Inflammatory macrophage treated with lipopolysaccharide for 1 hour (primary cell): ENCODE measurements at places on chromosomes 7 and 10.

GRCh38 chr7:127872122-127872521 is 159.1 kb downstream of the LRRC4 start:
- DNase-seq: no peak

DNA sequence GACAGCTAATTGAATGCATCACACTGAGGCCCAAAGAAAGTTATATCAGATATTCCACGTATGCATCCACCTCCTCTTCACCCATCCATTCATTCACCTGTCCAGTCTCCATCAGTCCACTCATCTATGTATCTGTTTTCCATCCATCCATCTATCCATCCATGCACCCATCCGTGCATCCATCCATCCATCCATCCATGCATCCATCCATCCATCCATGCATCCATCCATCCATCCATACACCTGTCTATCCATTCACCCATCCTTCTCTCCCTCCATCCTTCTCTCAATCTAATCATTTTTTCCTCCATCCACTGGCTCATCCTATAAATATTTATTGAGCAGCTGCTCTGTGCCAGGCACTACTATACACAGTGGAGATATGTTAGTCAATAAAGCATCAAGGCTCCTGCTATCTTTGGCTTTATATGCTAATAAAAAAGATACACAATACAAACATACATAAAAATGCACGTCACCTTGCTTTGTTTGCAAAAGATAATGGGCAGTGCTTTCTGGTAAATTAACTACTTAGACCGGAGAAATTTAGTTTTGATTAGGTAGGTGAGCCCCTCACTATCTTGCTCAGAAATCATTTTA is 442.0 kb upstream of the KLF6 start:
- no peak for DNase-seq

- DNase-seq: peak; percentile 42
These were observed 88.5 kb downstream of the ANKRD7 start for GRCh38 chr7:118312966-118313365.

- DNase-seq: peak; percentile 20
These were observed 81.4 kb upstream of the GJD4 start for GRCh38 chr10:35523670-35524225.

DNA sequence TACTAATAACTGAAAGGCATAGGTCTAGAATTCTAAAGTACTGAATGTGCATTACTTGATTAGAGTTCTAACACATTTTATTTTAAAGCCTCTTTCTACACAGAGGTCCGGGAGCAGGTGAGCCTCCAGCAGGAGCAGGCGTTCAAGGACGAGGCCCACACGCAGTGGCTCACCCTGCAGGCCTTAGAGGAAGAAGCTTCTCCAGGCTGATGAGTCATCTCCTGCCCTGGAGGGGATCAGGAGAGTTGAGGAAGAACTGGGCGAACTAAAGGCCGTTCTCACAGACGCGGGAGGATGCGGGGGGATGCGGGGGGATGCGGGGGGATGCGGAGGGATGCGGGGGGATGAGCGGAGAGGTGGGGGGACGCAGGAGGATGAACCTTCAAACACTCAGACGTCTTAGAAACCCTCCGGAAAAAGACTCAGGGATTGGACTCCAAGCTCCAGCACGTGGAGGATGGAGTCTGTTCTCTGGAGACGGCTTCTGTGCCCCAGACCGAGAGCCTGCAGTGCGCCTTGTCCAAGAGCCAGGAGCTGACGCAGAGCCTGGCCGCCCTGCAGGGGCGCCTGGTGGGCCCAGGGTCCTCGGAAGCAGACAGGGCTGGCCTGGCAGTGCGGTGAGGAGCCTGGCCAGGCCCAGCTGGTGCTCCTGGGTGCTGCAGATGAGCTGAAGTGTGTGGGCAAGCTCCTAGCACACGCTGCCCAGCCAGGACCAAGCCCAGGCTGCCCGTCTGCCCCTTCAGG is 433.7 kb upstream of the TPK1 start:
- DNase-seq: no peak

DNA sequence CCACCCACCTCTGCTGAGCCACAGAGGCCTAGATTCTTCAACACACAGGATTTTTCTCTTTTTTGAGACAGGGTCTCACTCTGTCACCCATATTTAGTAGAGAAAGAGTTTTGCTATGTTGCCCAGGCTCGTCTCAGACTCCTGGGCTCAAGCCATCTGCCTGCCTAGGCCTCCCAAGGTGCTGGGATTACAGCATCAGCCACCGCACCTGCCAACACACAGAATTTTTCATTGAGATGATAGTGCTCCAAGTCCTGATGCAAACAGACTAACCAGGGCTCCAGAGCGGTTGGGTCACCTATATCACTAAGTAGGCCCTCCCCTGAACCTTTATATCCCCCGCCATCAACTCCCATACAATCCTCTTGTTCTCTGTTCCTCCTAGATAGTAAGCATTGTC is 24.4 kb upstream of the ADRB1 start:
- no peak for DNase-seq

DNA sequence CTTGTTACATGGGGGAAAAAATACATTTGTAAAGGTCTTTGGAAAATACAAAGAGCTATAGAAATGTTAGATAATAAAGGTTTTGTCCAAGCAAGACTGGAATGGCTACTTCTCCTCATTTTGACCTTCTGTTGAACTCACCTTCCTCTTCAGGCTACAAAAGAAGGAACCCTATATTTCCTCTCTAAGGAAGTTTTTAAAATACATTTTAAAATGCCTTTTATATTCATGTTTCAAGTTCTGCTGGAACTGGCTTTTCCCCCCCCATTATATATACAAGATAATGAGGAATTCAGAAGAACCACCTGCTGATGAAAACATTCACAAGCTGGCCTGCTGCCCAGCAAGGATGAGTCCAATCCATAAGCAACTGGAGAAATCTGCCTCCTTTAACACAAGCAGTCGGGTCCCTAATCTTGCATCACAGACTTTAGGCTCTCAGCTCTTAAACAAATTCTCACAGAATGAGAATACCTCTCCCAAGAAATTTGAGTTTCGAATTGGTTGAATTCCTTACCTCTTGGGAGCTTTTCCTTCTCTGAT is 44.6 kb downstream of the MTERF1 start:
- DNase-seq: no peak

DNA sequence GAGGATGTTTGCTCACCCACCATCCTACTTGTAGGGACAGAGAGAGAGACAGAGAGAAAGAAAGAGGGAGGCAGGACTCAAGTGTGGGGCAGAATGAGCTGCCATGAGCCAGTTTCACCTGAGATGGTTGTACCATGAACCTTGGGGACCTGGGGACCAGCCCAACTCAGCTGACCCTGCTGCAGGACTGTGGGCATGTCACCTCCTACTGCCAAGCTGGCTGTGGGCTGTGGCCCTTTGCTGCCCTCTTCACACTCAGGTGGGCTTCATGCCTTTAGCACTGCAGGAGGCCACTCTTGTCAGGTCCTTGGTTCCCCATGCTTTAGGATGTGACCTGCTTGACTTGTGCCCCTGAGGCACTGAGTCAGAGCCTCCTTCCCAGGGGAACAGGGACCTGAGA is 108.2 kb upstream of the PCBD1 start:
- DNase-seq: no peak

GRCh38 chr7:128352153-128352537 is 8.4 kb upstream of the RBM28 start:
- peak; percentile 71 for DNase-seq

GRCh38 chr7:2637505-2638223 is 5.9 kb downstream of the TTYH3 start:
- DNase-seq: peak; percentile 89

DNA sequence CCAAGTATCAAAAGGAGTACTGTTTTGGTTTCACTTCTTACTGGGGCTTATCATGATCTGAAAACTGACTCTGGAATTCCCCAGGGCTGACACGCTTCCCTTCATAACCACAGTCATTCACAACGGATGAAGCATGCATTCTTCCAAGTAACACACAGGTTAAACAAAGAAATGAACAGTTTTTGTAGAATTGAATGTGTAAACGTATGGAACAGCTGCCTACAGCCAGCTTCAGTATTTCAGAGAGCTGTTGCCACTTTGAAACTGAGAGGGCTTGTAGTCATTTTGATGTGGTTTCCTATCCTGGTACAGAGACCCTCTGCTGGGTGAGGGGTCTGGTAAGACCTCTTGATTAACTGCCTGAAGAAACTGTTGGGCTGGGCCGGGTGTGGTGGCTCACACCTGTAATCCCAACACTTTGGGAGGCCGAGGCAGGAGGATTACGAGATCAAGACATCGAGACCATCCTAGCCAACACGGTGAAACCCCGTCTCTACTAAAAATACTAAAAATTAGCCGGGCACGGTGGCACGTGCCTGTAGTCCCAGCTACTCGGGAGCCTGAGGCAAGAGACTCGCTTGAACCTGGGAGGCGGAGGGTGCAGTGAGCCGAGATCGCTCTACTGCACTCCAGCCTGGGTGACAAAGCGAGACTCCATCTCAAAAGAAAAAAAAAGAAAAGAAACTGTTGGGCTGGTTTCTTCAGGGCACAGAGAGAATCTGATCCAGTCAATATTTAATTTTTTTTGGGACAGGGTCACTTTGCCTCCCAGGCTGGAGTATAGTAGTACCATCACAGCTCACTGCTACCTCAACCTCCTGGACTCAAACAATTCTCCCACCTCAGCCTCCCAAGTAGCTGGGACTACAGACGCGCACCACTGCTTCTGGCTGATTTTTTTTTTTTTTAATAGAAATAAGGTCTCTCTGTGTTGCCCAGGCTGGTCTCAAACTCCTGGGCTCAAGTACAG is 4.7 kb downstream of the NFE2L3 start:
- DNase-seq: peak; percentile 90
